ENCODE measurements at places on chromosomes 16 and 17.
A peak's percentile ranks its signal among the peaks of the same experiment; 100 is the strongest.

DNA sequence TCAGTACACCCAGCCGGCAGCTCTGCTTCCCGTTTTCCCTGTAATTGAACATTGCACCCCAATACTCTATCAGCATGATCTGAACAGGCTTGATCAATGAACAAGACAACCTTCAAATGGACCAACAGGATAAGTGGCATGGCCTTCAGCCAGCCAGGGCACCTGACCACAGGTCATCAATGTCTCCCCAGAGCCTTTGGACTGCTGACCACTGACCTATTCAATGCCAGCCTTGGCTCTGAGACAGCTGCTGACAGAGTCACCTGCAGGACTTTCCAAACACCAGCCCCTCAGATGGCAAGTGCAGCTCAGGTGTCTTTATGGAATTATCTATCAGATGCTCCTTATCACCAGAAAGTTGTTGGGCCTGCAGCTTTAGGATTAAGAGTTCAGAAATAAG is 462.9 kb upstream of the ASIC2 start:
- no peak for DNase-seq

DNA sequence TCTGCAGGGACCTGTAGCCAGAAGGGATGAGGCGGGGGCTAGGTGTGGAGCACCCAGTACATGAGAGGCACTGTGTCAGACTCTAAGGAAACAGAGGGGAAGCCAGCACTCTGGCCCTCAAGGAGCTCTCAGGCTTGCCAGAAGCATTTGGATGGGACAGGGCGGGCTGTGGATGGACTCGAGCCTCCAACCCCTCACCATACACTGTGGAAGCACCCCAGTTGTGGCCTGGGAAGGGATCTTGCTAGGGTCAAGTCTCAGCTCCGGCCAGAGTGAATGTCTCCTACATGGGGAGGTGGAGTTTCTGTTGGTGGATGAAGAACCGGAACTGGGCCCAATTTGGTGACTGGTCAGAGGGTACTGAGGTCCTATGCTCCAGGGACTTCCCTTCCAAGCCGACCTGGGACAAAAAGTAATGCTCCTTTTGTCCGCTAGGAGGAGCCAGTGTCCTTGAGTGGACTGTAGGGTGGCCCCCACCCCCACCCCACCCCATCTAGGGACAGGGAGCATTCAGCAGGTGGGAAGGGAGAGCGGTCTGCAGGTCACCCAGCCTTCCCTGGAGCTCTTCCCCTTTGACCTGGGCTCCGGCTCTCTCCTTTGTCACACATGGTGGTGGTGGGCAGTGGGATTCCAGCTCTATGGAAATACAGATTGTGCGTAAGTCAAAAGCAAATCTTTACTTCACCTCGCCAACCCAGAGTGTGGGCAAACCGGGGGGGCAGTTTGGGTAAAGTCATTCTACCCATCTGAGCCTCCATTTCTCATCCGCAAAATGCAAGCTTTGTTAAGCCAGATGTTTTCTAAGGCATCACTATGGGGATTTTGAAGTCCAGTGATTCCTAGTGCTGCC is 20.4 kb upstream of the PHB1 start:
- peak; percentile 60 for DNase-seq

GRCh38 chr17:80499961-80500665 is 23.7 kb upstream of the NPTX1 start:
- no peak for DNase-seq

GRCh38 chr16:6247775-6248174 is 1084.9 kb upstream of the RBFOX1 start:
- DNase-seq: no peak

- DNase-seq: no peak
Observed at GRCh38 chr17:35373984-35374765, 754 bp upstream of the SLFN11 start.

DNA sequence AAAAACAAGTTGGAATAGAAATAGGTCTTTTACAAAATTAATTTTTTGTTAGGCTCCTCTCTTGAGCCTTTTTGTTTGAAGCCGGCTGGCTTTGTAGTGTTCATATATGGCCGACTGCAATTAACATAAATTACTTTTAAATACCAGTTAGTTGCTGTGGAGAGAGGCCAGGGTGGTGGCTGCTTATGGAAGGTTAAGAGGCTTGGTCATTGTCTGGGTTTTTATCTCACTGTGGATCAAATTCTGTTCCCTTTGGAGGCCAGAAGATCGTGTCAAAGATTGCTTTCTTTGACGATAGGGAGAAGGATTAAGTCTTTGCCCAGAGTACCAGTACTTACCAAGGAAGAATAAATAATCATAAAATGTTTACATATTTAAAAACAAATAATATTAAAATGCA is 39.9 kb downstream of the MSI2 start:
- no peak for DNase-seq

DNA sequence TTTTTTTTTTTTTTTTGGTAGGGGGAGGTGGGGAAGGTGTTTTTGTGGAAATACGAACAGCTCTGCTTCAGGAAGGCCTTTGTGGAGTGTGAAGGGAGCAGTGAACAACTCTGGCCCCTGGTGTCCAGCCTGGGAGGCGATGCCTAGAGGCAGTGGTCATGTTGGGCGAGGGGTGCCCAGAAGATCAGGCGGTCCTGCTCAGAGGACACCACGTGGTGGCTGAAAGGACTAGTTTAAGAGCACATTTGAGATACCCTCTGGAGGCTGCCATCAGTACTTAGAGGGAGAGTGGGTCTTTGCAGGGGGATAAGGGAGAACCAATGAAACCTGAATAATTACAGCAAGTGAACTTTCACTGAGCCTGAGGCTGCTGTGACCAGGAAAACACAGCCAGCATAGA is 40.1 kb upstream of the RHOT1 start:
- no peak for DNase-seq

GRCh38 chr16:85428168-85428898 is 184.8 kb upstream of the GSE1 start:
- no peak for DNase-seq

- DNase-seq: no peak
Observed at GRCh38 chr16:60310846-60311445, 1576.8 kb upstream of the GOT2 start.

- no peak for DNase-seq
Observed at GRCh38 chr16:46962629-46963028, 10.8 kb downstream of the DNAJA2 start.
